ENCODE measurements at places on chromosomes 11 and 22.

GRCh38 chr11:70360211-70360610 lies 38.1 kb upstream of the CTTN start:
- no peak for DNase-seq

- DNase-seq: no peak
These were observed 29.2 kb downstream of the GUCY1A2 start for GRCh38 chr11:106989078-106989455.

- DNase-seq: peak; percentile 53
These were observed 8.0 kb downstream of the MYO7A start for GRCh38 chr11:77136074-77136473.

- DNase-seq: no peak
These were observed 53.1 kb downstream of the SHANK2 start for GRCh38 chr11:71199226-71199820.

DNA sequence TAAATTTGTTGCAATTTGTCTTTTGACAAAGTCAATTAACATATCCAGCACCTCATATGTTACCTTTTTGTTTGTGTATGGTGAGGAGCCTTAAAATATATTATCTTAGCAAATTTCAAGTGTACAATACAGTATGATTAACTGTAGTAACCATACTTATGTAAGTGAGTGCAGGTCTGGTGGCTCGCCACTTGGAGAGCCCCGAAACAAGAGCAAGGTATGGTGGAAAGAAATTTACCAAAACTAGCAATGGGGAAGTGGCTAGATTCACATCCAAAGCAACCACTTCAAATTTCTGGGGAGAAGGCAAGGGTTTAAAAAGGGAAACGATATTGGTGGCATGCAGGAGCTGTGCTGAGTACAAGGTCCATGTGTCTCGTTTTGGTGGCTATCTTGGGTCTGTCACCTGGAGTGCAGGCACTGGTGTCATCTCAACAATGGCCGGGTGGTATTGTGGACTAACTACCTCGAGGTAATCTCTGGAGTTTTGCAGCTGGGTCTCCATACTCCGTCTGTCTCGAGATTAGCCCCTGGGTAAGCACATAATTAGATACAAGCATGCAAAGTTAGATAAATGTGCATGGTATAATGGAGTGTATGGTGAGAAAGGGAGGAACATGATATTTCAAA lies 8.2 kb upstream of the FNBP4 start:
- DNase-seq: no peak

DNA sequence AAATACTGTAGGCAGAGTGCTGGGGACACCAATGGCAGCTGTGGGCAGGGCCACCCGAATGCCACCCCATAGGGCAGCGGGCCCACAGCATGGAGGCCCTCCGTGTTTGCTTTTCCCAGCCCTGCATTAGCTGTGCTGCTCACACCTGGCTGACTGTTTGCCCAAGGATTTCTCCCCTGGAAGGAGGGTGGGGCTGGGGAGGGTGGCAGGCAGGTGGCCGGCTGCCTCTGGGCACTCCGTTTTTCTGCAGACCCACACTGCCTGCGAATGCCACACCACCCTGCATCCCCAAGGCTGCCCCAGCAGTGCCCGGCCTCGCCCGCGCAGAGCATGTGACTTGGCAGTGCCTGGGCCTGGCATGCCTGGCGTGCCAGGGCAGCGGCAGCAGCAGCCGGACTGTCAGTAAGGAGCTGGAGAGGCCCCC lies 19.6 kb downstream of the DAGLA start:
- DNase-seq: no peak

GRCh38 chr11:120682866-120683265 lies 171.3 kb downstream of the GRIK4 start:
- DNase-seq: no peak

GRCh38 chr22:37162221-37163095 lies 12.7 kb upstream of the IL2RB start:
- peak; percentile 82 for DNase-seq

- DNase-seq: no peak
These were observed 45.4 kb downstream of the GGTLC2 start for GRCh38 chr22:22689621-22690345.

DNA sequence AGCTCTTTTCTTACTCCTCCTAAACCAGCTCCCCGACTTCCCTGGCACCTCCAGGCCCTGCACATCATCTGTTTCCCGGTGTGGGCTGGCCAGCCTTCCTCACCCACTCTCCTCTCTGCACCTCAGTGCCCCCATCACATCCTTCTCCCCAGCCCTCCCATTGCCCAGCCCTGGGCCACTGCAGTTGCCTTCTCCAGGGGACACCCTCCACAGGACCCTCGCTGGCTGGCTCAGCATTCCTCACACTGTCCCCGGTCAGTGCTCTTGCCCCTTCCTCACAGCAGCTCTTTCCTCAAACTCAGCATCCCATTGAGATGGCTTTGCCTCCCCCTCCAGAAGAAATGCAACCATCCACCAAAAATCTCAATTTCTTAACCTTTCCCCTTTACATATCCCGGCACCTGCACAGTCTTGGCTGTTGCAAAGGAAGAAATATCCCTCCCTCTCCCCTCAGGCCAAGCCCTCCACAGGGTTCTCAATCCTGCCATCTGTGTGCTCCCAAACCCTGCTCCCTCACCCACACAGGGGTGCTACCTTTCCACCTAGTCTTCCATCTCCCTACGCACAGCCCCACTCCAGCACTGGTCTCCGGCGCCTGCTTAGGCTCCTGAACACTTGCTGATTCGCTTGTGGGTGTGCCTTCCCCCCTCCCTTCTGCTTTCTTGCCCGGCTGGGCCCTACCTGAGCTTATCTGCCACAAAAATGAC lies 19.5 kb downstream of the RPL27A start:
- DNase-seq: no peak

- no peak for DNase-seq
These were observed 6.5 kb downstream of the PNPLA5 start for GRCh38 chr22:43885319-43885671.

GRCh38 chr11:9955391-9955790 lies 291.5 kb downstream of the SWAP70 start:
- DNase-seq: no peak

DNA sequence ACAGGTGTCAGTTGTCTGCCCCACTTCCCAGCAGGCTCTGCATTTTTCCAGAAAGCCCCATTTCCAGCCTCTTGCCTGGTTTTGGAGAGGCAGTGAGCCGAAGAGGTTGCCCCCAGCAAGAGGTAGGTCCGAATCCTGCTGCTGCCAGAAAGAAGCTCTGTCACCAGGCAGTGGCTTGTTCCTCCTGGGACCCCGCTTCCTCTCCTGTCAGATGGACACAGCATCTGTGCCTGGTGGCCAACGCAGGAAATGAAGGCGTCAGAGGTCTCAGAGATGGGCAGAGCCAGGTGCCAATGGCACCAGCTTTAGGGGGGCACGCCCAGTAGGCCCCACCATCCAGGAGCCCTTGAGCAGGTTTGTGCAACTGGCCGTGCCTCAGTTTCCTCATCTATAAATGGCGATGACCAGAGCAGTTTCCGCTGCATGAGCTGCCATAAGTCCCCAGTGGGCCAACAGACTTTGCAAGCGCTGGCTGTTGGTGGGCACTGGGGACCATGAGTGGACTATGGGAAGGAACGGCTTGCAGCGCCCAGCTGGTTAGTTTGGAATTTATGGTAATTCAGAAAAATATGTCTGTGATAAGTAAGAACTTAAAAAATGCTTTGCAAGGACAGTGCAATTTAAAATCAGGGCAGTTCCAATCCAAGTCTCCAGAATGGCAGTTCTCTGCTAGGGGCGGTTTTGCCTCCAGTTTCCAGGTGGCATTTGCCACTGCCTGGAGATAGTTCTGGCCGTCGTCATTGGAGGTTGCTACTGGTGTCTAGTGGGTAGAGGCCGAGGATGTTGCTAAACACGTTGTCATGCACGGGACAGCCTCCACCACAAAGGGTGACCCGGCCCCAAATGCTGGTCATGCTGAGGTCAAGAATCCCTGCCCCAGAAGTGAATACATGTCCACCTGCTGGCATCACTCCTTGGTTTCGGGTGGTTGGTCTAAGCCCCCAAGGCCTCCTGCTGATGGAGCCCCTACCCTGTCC lies 2.3 kb upstream of the OSBPL5 start:
- no peak for DNase-seq

DNA sequence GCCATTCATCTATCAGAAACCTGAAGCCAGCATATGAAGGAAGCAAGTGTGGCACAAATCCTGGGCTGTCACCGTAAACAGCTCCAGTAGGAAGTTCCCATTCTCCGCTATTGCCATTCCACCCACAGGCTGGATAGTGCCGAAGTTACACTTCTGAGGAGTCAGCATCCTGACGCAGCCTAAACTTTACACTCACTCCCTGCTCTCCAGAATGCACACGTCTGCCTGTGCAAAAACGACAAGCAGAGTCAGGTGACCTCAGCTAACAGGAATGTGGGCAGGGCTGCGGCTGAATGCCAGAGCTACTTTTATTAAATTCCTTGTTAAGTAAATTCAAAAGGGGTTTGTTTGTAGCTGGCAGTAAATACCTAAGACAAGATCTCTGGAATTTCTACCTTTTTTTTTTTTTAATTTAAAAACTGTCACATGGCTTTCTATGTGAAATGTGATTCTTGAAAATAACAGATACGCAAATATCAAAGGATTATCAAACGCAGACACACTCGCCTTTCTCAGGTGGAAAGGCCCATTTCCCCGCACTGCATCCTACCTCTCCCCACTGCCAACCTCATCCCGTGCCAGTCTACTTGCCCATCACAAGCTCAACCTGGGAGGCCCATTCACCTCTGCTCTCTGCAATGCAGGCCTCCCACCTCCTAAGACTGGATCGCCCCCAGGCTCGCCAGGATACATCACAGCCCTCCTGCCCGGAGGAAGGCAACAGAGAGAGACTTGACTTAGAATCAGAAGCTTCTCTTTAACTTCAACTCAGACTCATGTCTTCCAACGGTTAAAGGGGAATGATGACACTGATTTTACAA lies 33.5 kb downstream of the NFRKB start:
- DNase-seq: no peak

DNA sequence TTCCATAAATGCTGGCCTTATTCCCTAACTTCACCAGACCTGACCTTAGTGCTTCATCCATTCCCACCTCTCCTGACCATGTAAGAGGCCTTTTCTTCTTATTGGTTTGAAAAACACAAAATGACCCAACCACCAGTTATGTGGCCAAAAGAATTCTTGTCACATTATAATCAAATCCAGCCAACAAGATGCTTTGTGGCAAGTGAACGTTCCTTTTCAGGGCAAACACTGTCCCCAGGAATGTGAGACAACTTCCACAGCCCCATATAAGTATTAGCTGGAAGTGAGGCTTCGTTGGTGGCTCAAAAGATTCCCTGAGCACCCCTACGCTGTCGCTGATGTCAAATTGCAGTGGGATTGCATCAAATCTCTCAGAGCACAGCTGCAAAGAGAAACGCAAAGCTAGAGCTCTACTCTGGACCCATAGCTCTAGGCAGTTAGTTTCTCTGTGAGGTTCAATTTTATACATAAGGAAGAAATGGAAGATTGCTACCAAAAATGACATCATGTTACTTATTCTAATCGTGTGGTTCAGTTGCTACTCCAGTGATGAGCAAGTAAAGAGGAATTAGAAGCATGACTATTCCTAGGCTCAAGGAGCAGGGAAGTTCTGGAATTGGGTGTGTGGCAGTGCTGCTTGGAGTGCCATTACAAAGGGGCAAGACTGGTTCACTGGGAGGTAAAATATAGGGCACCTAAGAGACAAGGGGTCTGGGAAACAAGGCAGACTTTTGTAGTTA lies 26.1 kb downstream of the GLYATL1 start:
- no peak for DNase-seq

DNA sequence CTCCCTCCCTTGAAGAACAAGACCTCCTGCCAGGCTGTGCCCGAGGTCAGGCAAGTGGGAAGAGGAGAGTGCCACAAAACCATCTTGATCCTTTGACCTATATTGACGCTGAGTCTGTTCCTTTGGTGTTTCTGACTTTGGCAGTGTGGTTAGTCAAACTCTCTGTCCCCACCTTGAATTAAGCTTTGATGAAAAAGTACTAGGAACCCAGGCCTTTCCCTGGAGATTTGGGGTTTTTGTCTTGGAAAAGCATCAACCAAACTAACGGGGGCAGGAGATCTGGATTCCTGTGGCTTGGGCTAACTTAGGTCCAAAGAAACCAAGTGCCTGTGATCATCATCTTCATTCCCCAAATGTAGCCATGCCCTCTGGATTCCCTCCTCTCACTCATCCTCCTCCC lies 40.4 kb downstream of the ARFGAP2 start:
- DNase-seq: no peak

- no peak for DNase-seq
These were observed 741.5 kb downstream of the BRD1 start for GRCh38 chr22:49086181-49086580.

DNA sequence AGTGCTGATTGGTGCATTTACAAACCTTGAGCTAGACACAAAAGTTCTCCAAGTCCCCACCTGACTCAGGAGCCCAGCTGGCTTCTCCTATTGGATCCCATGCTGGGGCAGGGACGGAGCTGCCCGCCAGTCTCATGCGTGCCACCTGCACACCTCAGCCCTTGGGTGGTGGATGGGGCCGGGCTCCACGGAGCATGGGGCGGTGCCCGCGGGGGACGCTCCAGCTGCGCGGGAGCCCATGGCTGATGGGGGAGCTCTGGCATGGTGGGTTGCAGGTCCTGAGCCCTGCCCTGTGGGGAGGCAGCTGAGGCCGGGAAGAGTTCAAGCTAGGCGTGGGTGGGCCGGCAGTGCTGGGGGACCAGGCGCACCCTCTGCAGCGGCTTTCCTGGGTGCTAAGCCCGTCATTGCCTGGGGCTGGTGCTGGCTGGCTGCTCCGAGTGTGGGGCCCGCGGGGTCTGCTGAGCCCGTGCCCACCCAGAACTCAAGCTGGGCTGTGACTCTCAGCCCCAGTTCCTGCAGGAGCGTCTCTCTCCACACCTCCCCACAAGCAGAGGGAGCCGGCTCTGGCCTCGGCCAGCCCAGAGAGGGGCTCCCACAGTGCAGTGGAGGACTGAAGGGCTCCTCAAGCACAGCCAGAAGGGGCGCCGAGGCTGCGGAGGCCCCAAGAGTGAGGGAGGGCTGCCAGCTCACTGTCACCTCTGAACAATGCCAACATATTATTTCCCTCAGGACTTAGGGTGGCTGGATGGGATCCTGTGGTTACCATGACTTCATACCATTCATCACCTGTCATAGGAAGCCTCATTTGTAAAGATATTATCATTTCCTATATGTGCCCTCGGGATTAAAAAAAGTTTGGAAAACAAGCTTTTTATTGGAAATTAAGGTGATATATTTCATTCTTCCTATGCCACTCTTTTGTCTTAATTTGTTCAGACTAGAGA lies 688.7 kb downstream of the ETS1 start:
- DNase-seq: no peak
